ENCODE measurements at places on chromosomes 11 and 22. TPM values are rescaled to one million over a fixed set of nuclear protein-coding genes. Genes with fewer than 3 reads are reported as not detected.

DNA sequence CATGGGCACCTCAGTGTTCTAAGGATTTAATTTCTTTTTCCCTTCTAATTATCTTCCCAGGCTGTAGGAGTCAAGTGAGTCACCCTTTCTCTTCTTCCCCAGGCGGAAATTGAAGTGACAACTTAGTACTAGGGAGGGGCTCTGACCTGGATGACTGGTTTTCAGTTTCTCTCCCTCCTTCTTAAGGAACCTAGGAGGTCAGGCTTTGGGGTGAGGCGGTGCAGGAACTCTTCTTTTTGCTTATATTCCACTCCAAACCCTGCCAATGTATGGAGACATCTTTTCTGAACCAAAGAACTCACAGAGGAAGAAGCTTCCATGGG is 12.6 kb downstream of the ZDHHC5 start:
- H3K4me1 ChIP-seq = peaks cover 20% of the 10 kb centered on the region
- H3K27me3 ChIP-seq = no peaks in the 10 kb centered on the region
- peaks cover 23% of the 10 kb centered on the region for H3K36me3 ChIP-seq
- H3K4me3 ChIP-seq = no peak overlapping the region

- DNase-seq = no peak
- H3K4me3 ChIP-seq = no peak overlapping the region
- H3K4me1 ChIP-seq = peaks cover 19% of the 10 kb centered on the region
- H3K36me3 ChIP-seq = no peaks in the 10 kb centered on the region
Observed at GRCh38 chr22:47276450-47276820, 514.0 kb downstream of the TBC1D22A start.

DNA sequence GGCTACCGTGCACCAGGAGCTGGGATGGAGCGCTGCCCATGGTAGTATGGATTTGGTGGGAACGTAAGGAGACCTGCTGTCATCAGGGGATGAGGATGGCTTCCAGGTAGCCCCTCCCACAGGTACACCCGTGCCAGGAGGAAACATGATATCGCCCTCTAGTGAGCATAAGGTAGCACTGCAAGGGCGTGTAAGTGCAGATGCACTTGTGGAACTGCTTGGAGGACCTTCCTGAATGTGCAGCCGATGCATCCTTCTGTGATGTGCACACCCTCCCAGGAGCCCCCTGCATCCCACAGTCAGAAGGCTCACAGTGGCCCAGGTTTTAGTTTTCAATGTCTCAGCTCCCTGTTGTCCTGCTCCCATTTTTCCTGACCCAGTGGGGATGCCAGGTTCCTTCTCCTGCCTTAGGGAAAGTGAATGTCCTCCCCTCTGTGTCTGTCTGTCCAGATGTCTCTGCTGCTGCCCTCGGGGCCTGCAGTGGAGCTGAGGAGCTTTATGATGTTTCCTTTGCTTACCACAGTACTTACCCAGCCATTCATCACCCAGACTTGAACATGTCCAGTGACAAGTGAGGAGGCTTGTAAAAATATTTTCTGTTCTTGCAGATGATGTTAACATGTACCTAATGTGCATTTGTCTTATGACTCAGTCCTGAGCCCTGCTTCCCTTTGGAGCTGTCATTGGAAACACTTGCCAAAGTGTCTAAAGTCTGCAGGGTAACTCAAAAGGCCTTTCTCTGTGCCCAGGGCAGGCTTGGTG is 49.2 kb downstream of the DBX1 start:
- H3K27ac ChIP-seq = peak overlapping the region; percentile 91
- H3K36me3 ChIP-seq = peaks cover 28% of the 10 kb centered on the region
- no peaks in the 10 kb centered on the region for H3K27me3 ChIP-seq
- DNase-seq = peak; percentile 62

DNA sequence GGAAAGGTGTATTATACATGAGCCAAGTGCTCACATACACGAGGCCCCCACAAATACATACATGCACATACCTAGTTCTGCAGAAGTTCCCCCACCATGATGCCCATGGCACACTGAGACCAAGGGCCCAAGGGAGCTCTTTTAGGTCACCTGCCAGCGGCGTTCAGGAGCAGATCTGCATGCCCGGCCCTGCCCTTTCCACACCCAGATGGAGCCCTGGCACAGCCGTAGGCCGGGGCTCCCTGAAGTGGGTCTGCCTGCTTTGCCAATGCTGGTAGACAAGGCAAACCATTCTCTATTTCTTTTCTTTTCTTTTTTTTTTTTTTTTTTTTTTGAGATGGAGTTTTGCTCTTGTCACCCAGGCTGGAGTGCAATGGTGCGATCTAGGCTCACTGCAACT is 21.5 kb downstream of the NFAM1 start:
- DNase-seq = peak; percentile 88
- no peak overlapping the region for H3K4me3 ChIP-seq
- H3K36me3 ChIP-seq = no peaks in the 10 kb centered on the region
- H3K27ac ChIP-seq = no peak overlapping the region

GRCh38 chr22:31933816-31934482 is 10.4 kb upstream of the YWHAH start:
- no peaks in the 10 kb centered on the region for H3K4me1 ChIP-seq
- DNase-seq = no peak
- no peak overlapping the region for H3K4me3 ChIP-seq
- no peaks in the 10 kb centered on the region for H3K27me3 ChIP-seq

DNA sequence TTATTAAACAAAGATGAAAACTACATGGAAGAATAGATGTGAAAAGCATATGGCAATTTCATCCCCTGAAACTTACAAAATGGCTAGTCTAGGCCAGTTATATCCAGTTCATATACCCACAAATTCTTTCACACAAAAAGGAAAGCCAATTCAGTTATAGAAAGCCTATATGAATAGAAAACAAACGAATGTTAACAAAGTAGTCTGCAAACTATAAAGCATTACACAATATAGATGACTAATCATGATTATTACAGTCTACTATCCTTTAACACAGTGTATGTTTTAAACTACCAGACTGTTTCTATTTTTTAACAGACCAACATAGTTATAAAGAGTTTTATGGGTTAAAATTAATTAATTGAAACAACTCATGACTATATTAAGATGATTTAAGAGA is 12.1 kb downstream of the DCUN1D5 start:
- no peak for DNase-seq
- no peak overlapping the region for H3K4me3 ChIP-seq
- peaks cover 15% of the 10 kb centered on the region for H3K36me3 ChIP-seq
- no peaks in the 10 kb centered on the region for H3K27me3 ChIP-seq

- H3K4me1 ChIP-seq = peaks cover 13% of the 10 kb centered on the region
- H3K36me3 ChIP-seq = no peaks in the 10 kb centered on the region
- no peak overlapping the region for H3K4me3 ChIP-seq
- H3K27ac ChIP-seq = no peak overlapping the region
Observed at GRCh38 chr11:34647131-34647530, 26.2 kb downstream of the EHF start.

DNA sequence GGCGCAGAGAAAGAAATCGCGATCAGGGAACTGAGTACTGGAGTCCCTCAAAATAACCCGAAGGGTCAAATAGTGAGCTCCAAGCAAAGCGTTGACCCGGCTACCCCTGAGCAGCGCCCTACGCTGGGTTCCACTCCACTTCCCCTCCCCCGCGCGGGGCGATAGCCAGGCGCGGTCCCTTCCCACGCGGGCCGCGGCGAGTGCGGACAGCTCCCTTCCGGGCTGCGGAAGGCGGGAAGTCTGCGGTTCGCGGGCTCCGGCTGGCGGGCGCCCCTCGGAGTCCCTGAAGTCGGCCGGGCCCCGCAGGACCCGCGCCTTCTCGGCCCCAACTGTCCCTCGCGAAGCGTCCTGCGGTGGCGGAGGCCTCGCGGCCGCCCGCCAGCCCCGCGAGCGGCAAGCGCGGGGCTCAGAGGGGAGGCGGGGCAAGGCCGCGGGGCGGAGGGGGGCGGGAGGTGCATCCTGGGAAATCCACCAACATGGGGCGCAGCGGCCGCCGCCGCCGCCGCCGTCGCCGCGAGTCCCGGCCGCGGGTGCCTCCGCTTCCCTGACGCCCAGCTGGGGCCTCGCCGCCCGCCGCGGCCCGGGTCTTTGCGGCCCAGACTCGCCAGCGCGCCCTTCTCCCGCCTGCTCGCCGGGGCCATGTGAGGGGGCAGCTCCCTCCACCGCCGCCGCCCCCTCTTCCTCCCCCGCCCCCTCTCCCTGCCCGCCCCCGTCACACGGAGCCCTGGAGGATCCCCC is at the start of gene QSER1:
Gene QSER1, plus strand, starts transcription at position 457 of the 738 bp plus-strand sequence. CDS start 315 bp downstream, outside the sequence.
- DNase-seq = peak; percentile 72
- H3K27me3 ChIP-seq = no peaks in the 10 kb centered on the region
- peak within 1 kb of the TSS; percentile 90 for H3K27ac ChIP-seq
- H3K36me3 ChIP-seq = no peaks in the 10 kb centered on the region

DNA sequence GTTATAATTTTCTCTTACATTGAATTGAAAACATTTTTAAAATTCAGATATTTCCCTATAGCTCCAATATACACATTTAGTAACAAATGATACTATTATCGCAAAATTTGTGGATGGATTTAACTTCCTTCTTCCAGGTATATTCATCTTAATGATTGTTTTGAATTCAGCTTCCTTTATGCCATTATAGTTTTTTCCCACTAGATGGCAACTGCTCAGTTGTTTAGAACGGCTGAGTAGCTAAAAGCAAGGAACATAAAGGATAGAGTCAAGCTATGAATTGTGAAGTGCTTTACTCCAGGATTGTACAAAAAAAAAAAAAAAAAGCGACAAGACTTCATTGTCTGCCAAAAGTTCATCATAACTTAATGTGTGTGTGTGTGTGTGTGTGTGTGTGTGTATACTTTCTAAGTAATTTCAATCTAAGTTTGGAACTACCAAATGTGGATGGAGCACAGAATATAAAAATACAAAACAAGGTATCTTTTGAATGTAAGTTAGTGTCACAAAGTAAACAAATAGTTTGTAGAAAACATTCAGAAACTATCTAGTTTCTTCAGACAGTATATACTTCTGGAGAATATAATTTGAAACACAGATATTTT is 846.4 kb downstream of the DLG2 start:
- H3K4me3 ChIP-seq = no peak overlapping the region
- H3K27me3 ChIP-seq = no peaks in the 10 kb centered on the region
- no peaks in the 10 kb centered on the region for H3K36me3 ChIP-seq
- H3K27ac ChIP-seq = no peak overlapping the region
- no peaks in the 10 kb centered on the region for H3K4me1 ChIP-seq

DNA sequence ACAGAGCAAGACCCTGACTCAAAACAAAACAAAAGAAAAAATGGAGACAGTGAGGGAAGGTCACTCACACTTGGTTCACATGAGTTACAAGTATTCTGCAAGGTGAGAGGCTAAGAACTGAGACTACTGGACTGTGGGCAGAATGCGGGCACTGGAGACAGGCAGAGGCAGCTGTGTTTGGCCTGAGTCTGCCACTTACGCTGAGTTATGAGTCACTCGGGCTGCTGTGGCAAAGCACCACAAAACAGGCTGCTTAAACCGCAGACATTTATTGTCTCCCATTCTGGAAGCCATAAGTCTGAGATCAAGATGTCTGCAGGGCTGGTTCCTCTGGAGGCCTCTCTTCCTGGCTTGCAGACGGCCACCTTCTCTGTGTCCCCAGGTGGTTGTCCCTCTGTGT is 122.8 kb downstream of the SHANK2 start:
- no peaks in the 10 kb centered on the region for H3K27me3 ChIP-seq
- no peak overlapping the region for H3K27ac ChIP-seq
- no peak for DNase-seq
- H3K4me3 ChIP-seq = no peak overlapping the region
- H3K4me1 ChIP-seq = no peaks in the 10 kb centered on the region
- H3K36me3 ChIP-seq = no peaks in the 10 kb centered on the region

- H3K27ac ChIP-seq = no peak overlapping the region
- no peaks in the 10 kb centered on the region for H3K36me3 ChIP-seq
- DNase-seq = no peak
- H3K27me3 ChIP-seq = no peaks in the 10 kb centered on the region
- no peaks in the 10 kb centered on the region for H3K4me1 ChIP-seq
Observed at GRCh38 chr11:82523141-82523540, 210.5 kb downstream of the FAM181B start.

DNA sequence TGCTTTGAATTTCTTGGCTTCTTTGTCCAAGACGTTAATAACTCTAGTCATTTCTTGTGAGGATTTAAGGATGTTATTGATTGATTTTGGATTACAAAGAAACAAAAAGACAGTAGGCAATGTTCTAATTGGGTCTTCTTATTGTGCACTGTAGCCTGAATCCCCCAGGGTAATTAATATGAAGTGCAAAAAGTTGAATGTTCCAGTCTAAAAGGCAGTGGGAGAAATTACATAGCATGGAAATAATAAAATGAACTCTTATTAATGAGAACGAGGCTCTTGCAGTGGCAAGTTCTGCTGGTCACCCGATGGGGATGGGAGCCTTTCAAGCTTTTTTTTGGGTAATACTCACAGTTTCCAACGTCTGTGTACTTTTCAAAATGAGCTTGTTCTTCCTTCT is 45.6 kb downstream of the UBASH3B start:
- H3K27ac ChIP-seq = no peak overlapping the region
- H3K36me3 ChIP-seq = no peaks in the 10 kb centered on the region
- H3K27me3 ChIP-seq = no peaks in the 10 kb centered on the region
- H3K4me3 ChIP-seq = no peak overlapping the region
- DNase-seq = no peak

- no peaks in the 10 kb centered on the region for H3K36me3 ChIP-seq
- H3K27ac ChIP-seq = no peak overlapping the region
- DNase-seq = no peak
- no peaks in the 10 kb centered on the region for H3K27me3 ChIP-seq
Observed at GRCh38 chr22:49488943-49489342, 338.7 kb downstream of the BRD1 start.

- H3K27ac ChIP-seq = no peak overlapping the region
- DNase-seq = no peak
- no peaks in the 10 kb centered on the region for H3K27me3 ChIP-seq
- H3K4me3 ChIP-seq = no peak overlapping the region
- no peaks in the 10 kb centered on the region for H3K36me3 ChIP-seq
Observed at GRCh38 chr11:70727899-70728620, 329.7 kb downstream of the CTTN start.

- no peak overlapping the region for H3K27ac ChIP-seq
- peaks cover 7% of the 10 kb centered on the region for H3K4me1 ChIP-seq
- H3K4me3 ChIP-seq = no peak overlapping the region
- no peak for DNase-seq
- no peaks in the 10 kb centered on the region for H3K36me3 ChIP-seq
- no peaks in the 10 kb centered on the region for H3K27me3 ChIP-seq
Observed at GRCh38 chr22:28714043-28714628, 27.5 kb downstream of the CHEK2 start.

- H3K27me3 ChIP-seq = no peaks in the 10 kb centered on the region
- DNase-seq = peak; percentile 42
- H3K4me3 ChIP-seq = peak overlapping the region; percentile 85
- H3K27ac ChIP-seq = peak overlapping the region; percentile 100
- H3K4me1 ChIP-seq = peaks cover 20% of the 10 kb centered on the region
Observed at GRCh38 chr11:65424205-65425104, 1.9 kb downstream of the NEAT1 start.

Gene WNT7B
- 0.83 TPM for total RNA-seq

Gene MYO7A
- total RNA-seq = 5.6 TPM

Gene MISFA
- total RNA-seq = not detected

Gene LDHA
- total RNA-seq = 307 TPM

Gene FUT4
- total RNA-seq = 7.4 TPM

Gene OR5P2
- not detected for total RNA-seq

Gene MYOD1
- not detected for total RNA-seq

Gene P2RY6
- total RNA-seq = 0.93 TPM

Gene HBB
- total RNA-seq = 2.5 TPM

Gene PKP3
- total RNA-seq = 58.4 TPM

Gene GVQW3
- total RNA-seq = 7.2 TPM
